ENCODE measurements at places on chromosomes 4 and X.

DNA sequence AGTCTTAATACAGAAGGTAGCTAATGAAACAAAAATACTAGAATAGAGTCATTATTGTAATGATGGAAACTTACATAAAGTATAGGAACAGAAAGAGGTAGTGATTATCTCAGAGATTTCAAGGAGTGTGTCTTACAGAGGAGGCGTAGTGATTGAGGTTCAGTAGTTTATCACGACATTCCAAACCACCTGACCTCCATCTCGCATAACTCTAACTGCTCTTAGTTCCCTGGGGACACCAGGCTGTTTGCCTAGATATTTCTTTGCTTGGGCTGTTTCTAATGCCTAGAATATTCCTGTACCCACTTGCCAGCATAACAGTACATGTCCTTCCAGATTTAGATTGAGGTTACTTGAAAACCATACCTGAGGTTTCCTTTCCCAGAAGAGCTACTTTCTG, 29.1 kb downstream of the STAG2 start:
- no peak for DNase-seq

- no peak for DNase-seq
Observed at GRCh38 chrX:148917441-148917840, 417.0 kb downstream of the AFF2 start.

DNA sequence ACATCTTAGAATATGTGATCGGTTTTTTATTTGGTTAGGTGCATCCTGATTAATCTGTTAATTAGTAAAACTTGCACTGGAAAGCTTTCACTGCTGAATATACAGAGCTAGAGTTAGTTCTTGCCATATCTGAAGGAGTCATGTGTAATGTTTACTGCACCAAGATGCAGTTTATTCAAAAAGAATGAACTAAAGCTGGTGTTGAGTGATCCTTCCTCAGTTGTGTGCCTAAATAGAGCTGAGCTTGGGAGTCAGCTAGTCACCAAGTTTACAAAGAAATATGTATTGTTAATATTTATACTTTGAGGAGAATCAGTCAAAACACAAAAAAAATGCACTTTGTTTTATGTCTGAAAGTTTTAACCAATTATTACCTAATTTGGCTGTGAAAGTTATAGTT, 54.1 kb upstream of the FHDC1 start:
- DNase-seq: no peak

DNA sequence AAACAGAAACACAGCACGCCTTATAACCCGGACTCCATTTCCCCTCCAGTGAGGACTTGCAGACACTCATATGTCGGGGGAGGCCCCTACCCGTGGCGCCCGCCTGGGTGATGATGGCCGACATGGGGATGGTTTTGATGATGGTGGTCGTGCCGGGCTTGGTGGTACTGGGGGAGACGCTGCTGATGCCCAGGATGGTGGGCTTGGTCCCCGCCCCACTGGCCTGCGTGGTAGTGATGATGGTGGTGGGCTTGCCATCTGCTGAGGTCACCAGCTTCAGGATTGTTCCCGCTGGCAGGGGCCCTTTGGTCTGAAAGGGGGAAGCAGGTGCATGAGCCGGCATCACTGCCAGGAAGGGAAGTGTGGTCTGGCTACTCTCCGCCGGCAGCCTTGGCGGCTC, 12.8 kb upstream of the RENBP start:
- no peak for DNase-seq

DNA sequence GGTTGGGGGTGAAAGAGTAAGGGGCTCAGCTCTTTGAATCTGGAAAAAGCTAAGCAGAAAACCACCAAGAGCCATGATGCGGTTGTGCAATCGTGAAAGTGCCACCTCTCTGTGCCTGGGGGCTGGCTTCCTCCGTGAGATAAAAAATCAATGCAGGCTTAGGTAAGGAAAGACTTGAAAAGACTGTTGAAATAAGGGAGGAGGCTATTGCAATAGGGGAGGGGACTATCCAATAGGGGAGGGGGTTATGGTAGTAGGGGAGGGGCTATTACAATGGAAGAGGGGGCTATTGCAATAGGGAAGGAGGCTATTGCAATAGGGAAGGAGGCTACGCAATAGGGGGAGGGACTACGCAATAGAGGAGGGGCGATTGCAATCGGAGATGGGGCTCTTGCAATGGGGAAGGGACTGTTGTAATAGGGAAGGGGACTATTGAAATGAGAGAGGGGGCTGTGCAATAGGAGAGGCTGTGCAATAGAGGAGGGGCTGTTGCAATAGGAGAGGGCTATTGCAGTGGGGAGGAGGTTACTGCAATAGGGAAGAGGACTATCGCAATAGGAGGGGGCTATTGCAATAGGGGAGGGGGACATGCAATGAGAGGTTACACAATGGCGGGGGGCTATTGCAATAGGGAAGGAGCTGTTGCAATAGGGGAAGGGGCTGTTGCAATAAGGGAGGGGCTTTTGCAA, 162.3 kb upstream of the PSAPL1 start:
- DNase-seq: no peak

Measured in CD4-positive, alpha-beta T cell treated with Interleukin-4 for 4 hours (primary cell).